Renal cortical epithelial cell (primary cell): ENCODE measurements at places on chromosomes 2 and 18. TPM values are rescaled to one million over a fixed set of nuclear protein-coding genes. Genes with fewer than 3 reads are reported as not detected.

DNA sequence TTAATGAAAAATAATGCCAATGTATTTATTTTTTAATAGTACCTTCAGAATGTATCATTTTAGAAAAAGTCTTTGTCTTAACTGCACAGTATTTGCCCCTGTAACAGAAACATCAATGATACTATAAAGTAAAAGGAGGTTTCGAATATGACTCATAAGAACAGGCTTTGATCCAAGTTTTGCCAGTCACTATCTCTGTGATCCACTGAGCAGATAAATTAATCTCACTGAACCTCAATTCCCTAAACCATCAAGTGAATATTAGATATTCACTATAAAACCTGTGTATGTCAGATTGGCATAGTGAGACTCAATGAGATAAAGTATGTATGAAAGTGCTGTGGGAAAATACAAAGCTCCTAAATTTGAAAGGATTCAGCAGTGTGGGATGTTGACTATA, 292.1 kb downstream of the EXOC6B start:
- peak; percentile 24 for DNase-seq

- DNase-seq, result no peak
Measured at GRCh38 chr2:794554-795241, 117.5 kb upstream of the TMEM18 start.

DNA sequence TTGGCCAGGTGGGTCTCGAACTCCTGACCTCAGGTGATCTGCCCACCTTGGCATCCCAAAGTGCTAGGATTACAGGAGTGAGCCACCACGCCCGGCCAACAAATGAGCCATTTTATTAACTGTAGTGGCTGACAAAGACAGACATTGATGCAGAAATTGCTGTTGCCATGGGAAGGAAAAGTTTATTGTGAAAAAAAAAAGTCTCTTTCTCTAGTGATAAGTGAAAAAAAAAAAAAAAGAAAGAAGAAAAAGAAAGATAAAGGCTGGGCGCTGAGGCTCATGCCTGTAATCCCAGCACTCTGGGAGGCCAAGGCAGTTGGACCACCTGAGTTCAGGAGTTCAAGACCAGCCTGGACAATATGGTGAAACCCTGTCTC, 39.8 kb upstream of the RAB1A start:
- peak; percentile 17 for DNase-seq

The CDCA7 gene
- 3.2 and 9.6 TPM in 2 replicates for total RNA-seq

The STARD7 gene
- total RNA-seq, result 135 and 145 TPM in 2 replicates
